NCI-H187 (cell line): ENCODE measurements at places on chromosomes 13 and 19.
A peak's percentile ranks its signal among the peaks of the same experiment; 100 is the strongest.

GRCh38 chr13:108325863-108326262, 56.3 kb downstream of the TNFSF13B start:
- DNase-seq, result no peak

- no peak for DNase-seq
These were observed 5.0 kb upstream of the PTGER1 start for GRCh38 chr19:14479975-14480699.

GRCh38 chr19:55472463-55472862, 4.0 kb upstream of the ZNF628 start:
- DNase-seq, result no peak

DNA sequence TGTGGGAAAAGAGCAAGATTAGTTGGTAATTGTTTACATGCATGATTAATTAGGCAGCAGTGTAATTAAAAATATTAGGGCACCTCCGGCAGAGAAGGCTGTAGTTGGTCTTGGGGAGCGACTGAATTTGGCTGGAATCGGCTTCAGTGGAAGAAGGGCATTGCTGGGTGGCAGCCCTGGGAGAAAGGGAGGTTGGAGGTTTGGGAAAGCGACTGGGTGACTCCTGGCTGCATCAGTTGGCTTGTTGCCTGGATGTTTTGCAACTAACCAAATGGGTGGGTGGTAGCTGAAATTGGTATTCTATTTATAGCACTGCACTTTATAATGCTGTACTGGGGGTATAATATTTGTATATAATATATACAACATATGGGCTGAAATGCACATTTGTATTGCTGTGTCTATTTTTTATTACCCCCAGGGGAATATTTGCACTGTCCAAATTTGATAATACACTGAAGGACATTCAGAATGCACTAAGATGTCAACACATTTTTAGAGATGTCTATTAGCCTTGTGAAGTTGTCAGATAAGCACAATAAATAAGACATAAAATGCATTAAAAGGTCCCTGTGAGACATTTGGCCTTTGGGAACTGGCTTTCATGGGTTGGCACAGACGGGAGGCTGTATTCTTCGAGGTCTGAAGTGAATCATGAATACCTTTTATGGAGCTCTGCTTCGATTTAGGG, 1.7 kb downstream of the B3GLCT start:
- DNase-seq, result no peak

DNA sequence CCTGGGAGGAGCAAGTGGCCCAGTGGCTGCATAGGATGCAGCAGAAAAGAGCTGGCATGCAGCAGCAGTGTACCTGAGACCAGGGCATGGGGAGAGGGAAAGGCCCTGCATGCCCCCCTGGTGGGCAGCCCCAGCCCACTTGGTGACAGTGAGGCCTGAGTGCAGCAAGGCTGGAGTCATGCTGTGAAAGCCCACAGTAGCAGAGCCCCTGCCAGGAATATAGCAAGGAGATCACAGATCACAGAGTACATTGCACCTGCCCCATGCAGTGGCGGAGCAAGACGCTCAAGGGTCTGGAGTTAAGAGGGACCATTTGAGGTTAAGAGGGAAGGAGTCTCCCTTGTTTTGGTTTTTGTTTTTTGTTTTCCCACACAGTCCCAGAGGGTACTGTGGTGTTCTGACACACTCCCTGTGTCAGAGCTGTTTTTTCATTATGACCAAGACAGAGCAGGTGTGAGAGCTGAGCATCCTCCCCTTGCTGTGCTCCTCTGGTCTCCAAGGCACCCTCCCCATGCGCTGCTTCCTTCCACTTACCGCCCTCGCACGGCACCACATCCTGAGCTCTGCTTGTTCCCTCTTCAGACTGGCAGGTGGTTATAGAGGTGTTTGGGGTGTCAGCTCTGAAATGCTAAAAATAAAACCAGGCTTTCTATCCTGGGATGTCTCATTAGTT, 85.0 kb upstream of the UBL3 start:
- peak; percentile 60 for DNase-seq

DNA sequence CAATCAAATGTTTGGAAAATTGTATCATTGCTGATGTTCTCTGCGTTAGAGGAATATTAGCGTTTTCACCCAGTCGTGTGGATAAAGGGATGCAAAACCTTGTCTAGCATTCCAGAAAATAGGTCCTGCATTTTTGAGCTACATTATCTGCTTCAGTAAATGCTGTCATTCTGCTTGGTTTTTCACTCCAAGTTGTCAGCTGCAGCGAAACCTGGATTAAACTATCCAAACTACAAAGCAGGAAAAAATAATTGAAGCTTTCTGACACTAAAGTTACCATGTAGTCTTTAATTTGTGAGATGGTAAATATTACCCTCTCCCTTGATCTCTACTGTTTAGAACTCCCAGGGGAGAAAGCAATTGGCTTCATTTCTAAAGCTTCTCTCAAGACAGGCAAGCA, 1795.5 kb upstream of the PRR20A start:
- DNase-seq, result no peak

GRCh38 chr19:2636897-2637683, 65.4 kb downstream of the GNG7 start:
- DNase-seq, result no peak

DNA sequence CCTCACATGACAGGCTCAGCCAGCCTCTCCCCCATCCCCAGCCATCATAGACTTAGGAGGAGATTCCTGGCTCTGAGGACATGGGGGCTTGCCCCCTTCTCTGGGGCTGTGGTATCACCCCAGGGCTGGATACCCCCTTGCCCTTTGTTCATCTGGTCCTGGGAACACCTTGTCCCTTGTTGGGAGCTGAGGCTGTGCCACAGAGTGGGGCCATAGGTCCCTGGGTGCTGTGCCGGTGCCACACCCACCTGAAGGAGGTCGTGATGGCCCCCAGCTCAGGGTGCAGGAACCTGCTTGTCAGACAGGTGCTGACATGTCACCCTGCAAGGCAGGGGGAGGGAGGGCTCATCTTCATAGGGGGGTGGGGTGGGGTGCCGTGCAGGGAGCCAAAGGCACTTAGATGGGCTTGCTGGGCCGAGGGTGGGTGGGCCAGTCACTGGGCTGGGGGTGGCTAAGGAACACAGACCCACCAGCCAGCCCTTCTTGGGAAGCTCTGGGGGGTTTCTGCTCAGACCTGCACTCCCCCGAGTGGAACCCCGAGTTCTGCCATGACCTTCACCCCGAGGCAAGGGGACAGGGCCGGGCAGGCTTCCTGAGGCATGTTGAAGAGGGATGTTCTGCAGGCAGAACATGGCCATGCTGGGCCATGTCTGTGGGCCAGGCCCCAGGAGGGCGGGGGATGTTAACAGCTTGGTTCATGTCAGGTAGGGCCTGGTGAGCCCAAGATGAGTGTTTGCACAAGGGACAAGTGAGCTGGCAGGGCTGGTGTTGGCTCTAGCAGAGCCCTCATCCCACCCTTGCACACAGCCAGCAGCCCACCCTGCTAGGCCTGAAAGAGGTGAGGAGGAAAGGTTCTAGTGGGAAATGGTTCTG, 28.0 kb downstream of the TSSK6 start:
- no peak for DNase-seq

GRCh38 chr19:46704379-46705076, 12.4 kb downstream of the PRKD2 start:
- no peak for DNase-seq

GRCh38 chr13:49597043-49597641, 11.8 kb upstream of the RCBTB1 start:
- no peak for DNase-seq

GRCh38 chr19:48135411-48135810, 24.8 kb upstream of the PLA2G4C start:
- DNase-seq, result no peak
